ENCODE measurements at places on chromosomes 1 and 21.
A peak's percentile ranks its signal among the peaks of the same experiment; 100 is the strongest.

DNA sequence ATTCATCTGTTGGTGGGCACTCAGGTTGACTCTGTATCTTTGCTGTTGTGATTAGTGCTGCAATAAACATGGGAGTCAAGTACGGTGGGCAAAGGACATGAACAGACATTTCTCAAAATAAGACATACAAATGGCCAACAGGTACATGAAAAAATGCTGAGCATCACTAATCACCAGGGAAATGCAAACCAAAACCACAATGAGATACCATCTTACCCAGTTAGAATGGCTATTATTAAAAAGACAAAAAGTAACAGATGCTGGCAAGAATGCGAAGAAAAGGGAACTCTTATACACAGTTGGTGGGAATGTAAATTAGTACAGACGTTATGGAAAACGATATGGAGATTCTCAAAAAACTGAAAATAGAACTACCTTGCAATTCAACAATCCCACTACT is 98.9 kb downstream of the TMEM53 start:
- no peak for DNase-seq

- DNase-seq: no peak
Measured at GRCh38 chr1:60329651-60330050, 256.1 kb upstream of the C1orf87 start.

GRCh38 chr1:54337928-54338327 is 68.3 kb downstream of the SSBP3 start:
- DNase-seq: no peak

DNA sequence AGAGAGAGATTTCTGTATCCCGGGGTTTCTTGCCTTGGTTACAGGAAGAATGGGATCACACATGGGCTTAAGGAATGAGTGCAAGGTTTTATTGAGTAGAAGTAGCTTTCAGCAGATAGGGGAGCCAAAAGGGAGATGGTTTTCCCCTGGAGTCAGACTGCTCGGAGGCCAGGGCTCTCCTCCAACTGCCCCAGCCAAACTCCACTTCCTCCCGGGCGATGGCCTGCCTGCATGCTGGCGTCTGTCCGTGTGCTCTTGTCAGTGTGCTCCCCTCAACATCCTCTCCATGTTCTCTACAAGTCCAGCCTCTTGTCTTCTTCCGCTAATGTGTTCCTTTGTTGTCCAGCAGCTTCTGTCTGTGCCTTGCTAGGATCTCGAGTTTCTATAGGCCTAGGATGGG is 421.3 kb upstream of the ADGRL2 start:
- no peak for DNase-seq

DNA sequence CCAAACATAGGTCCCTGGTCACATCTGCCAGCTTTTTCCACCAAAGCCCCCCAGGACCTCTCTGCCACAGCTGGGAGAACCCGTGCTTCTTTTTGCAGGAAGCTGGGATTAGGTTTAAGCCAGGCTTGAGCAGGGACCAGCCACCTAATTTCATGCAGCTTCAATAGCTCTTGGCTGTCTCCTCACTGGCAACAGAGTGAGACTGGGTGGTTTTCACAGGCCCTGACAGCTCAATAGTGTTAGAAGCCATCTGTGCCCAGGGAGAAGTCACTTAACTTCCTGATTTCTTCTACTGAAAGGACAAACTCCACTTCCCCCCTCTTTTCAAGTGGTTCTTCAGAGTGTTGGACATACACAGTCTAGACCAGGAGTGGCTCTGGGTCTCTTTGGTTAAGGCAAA is 20.4 kb upstream of the SRSF4 start:
- DNase-seq: no peak

GRCh38 chr1:214186103-214186824 is 94.7 kb upstream of the SMYD2 start:
- no peak for DNase-seq

GRCh38 chr1:106680776-106681344 is 375.6 kb upstream of the PRMT6 start:
- peak; percentile 10 for DNase-seq

DNA sequence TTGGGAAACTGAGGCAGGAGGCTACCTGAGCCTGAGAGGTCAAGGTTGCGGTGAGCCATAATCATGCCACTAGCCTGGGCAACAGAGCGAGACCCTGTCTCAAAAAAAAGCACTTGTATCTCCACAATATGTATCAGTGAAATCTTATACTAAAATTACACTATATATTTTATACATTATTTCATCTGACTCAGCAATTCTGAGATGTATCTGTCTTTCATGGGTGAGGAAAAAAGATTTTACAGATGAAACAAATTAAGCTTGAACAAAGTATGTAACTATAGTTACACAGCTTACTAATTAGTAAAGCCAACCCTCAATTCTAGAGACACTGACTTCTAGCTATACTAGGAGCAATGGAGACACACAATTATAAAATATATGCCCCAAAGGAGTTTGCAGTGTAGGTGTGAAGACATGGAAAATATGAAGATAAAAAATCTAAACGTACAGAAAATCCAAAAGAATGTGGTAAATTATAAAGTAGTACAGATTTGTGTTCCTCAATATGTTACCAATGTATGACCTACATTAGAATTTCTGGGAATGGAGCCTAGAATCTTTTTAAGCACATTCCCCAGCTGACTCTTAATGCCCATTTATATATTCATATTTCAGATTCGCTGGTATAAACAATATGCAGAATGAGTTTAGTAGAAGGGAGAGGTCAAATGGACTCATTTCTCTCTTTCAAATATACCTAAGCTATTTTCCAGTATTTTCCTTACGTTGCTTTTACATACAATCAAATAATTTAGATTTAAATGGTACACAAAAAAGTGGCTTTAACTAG is 14.6 kb downstream of the GTF2B start:
- DNase-seq: no peak

GRCh38 chr21:44711327-44712202 is at the start of gene TSPEAR:
Gene TSPEAR, minus strand, starts transcription at chr21:44711572. Its CDS starts 58 bp downstream, at chr21:44711514.
- no peak for DNase-seq

- DNase-seq: peak; percentile 24
Measured at GRCh38 chr1:241475671-241476070, 43.9 kb downstream of the FH start.

DNA sequence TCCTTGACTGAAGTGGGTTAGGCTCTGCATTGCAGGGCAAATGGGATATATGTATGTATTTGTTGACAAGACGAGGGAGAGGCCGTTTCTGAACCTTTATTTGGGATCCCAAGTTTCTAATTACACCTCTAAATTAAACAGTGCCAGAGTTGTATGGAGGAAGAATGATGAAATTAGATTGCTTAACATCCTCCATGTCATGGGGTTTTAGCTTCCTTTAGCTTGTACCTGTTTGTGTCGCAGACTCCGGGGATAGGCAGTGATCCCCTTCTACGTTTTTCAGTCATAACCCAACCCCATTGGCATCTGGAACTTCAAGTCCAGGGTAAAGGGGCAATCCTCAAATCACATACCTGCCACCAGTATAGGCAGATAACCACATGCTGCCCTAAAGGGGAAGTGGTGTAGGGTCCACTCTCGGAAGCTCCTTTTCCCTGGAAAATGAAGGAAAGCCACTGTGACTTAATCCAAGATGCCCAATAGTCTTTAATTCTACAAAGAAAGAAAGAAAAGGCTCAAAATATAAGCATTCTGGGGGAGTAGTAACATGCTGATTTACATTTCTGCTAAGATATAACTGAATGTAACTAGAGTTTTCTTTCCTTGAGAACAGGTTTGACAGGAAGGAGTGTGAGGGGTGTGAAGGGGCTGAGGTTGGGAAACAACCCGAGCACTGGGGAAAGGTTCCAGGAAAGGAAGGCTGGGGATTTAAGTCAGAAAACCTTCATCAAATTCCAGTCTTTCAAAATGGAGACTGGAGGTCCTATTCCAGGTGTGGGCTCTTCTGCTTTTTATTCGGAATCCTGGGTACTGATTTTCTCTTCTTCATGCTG is 77.6 kb downstream of the RGL1 start:
- DNase-seq: no peak

- DNase-seq: peak; percentile 94
Measured at GRCh38 chr1:155208541-155209311, at the start of gene MTX1. Gene MTX1, plus strand, starts transcription at chr1:155208695. Its CDS starts 110 bp downstream, at chr1:155208805.

DNA sequence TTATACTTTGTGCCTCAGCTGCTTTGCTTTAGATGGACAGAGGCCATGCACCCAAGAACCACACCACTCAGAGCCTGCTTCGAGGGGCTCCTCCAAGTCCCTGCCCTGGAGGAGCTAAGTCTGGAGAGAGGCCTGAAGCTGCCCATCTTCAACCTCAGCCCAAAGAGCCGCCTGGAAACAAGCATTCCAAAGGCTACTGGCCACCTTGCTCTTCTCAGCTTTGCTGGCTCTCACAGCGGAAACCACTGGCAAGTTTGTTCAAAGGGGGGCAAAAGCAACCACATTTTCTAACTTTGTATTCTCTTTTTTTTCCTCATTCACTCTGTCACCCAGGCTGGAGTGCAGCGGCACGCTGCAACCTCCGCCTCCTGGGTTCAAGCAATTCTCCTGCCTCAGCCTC is 23.2 kb downstream of the VPS26C start:
- DNase-seq: no peak

GRCh38 chr1:11693024-11693590 is 1.6 kb downstream of the DRAXIN start:
- peak; percentile 94 for DNase-seq

DNA sequence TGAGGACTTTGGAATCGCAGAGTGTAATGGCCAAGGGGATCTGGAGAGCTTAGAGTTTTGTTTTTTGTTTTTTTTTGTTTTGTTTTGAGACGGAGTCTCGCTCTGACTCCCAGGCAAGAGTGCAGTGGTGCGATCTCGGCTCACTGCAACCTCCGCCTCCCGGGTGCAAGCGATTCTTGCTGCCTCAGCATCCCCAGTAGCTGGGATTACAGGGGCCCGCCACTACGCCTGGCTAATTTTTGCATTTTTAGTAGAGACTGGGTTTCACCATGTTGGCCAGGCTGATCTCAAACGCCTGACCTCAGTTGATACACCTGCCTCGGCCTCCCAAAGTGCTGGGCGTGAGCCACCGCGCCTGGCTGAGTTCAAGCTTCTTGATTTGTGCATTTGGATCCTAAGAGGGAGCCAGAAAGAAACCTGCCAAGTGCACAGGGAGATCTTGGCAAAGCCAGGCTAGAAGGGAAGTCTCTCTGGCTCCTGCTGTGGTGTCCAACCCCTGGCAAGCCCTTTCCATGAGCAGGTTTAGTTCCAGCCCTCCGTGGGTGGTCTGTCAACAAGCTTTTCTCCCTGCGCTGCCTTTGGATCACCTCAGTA is 852 bp downstream of the FAAH start:
- DNase-seq: peak; percentile 6

GRCh38 chr1:5385956-5386355 is 606.3 kb downstream of the NPHP4 start:
- no peak for DNase-seq
